Activated CD4-positive, alpha-beta T cell treated with anti-CD3 and anti-CD28 coated beads for 4 hours (primary cell): ENCODE measurements at places on chromosomes 4 and X.
A peak's percentile ranks its signal among the peaks of the same experiment; 100 is the strongest.

DNA sequence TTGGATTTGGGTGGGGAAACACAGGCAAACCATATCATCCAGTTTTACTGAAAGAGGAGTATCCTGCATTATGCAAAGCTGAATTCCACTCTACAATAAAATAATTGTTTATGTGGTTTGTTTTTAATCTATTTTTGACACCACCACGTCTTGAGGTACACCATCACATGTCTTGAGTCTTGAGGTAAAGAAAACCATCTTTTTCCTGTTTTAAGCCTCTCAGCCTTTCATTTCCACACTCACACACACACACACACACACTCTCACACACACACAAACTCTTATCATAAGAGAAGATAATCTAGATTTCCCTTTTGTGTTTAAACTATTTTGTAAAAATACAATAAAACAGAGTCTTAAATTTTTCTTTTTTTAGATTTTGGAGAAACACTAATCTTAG is 32.0 kb downstream of the SPIN3 start:
- DNase-seq = no peak

GRCh38 chr4:74632634-74633033 is 161.7 kb downstream of the BTC start:
- peak; percentile 15 for DNase-seq

DNA sequence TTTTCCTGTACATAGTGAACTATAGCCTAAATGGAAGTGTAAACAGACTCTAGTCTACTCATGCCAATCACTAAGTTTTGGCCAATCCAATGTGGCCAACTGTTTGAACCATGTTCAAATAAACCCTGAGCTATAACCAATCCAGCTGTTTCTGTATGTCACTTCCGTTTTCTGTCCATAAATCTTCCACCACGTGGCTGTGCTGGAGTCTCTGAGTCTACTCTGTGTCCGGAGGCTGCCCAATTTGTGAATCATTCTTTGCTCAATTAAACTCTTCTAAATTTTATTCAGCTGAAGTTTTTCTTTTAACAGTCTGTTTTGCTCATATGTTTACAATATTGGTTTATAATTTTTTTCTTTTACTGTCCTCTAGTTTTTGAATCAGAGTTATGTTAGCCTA is 112.3 kb upstream of the BANK1 start:
- no peak for DNase-seq

DNA sequence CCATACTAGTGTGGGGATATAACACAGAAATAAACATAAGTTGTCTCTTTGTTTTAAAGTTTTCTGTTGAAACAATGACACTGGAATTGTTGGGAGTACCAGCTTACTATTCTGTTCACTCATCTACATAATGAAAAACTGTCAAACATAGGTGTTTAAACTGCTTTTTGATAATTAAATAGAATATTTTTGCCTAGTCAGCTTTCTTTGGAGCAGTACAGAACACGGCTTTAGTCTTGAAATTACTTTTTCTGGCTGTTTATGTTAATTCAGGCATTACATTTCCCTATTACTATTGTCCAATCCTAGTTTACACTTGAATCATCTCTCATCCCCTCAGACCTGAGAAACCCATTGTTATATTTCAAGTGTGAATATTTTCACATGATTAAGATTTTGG is 73.0 kb downstream of the FAM47B start:
- no peak for DNase-seq

DNA sequence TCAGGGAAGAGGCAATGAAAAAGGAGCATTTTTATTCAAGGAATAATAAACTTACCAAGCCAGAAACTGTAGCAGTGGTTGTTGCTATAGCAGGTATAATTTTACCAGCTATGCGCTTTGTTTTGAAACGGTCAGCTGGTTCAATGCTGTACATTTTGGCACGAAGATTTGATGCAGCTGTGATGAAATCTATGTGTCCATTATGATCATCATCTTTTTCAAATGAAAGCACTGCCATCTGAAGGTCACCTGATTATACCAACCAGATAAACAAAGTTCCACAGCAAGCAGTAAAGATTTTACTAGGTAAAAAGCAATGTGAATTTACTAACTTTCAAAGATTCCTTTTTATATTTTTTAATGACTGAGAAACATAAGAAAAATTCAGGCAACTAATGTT is 66.4 kb downstream of the STAP1 start:
- DNase-seq = no peak

DNA sequence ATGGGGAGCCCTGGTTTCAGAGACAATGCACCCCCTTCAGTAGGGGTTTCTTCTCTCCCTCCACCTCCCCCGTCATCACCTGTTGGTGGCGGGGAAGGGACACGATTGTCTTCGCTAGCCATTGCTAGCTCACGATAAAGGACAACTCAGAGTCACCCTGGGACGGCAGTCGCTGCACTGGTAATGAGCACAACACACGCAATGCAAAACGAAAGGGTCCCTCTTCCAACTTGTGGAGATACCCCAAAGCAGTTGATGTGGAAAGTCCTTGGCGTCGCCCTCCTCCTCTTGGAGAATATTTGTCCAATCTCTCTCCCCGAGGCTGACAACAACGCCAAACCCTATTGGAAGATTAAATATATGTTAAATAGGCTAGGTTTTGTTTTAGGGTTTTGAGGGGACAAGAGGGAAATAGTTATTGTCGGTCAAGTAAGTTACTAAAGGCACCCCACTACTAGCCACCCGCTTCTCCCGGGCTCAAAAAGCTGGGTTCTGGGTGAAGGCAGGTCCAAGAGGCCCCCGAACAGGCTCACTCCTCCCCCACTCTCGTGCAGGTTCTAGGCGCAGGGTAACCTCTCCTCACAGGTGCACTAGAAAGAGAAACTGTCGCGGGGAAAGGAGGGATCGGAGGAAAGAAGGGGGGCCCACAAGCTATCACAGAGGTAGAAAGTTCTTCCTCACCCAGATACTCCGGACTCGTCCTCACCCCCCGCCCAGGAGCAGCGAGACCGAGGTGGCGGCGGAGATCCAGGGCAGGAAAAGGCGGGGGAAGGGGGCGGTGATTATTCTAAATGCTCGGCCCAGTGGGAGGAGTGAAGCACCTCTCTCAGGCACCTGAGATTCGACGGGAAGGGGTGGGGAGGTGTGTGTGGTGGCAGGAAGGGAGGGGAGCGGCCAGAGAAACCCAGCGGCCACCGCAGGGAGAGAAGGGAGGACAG is at the start of gene LRBA:
Gene LRBA, minus strand, starts transcription at position 764 of the 938 bp plus-strand sequence. Its CDS starts 642 bp downstream, at position 122.
- DNase-seq = peak; percentile 83

- no peak for DNase-seq
These were observed at the start of gene ING2 for GRCh38 chr4:183504930-183505610. ING2 (plus strand) TSS chr4:183505058; CDS start chr4:183505196, 138 bp downstream.

DNA sequence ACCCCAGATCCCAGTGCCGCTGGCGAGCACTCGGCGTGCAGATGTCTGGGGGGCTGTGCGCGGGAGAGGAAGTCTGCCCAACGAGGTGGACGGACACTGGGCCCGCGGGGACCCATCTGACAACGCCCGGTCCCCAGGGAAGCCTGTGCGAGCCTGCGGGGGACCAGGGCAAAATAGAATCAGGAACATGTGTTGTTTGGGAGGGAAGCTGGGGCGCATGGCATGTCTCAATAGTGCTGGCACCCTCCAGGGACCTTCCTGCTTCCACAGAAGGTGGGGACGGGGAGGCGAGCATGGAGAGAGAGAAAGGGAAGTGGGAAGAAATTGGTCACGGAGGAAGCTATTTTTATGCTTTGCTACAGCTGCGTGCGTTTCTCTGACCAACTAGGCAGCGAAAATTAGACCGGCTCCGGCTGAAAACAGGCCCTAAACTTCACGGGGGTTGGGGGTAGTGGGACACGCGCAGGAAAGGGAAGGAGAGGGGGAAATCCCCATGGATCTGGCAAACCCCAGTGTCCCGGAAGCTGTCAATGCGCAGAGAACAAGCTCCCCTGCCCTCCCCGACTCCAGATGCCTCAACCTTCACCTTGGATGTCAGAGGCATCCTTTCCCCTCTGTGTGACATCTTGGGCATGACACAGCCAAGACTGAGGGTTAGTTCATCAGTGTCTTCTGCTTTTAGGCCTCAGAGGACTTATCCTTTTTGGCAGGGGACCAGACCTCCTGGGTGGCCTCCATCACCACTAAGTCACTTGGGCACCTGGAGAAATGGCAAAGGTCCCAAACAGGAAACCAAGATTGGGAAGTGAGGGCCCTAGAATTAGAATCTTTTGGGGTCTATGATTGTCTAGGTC is 169.8 kb upstream of the BCOR start:
- DNase-seq = no peak

GRCh38 chr4:80128941-80129340 is 55.9 kb upstream of the ANTXR2 start:
- no peak for DNase-seq

DNA sequence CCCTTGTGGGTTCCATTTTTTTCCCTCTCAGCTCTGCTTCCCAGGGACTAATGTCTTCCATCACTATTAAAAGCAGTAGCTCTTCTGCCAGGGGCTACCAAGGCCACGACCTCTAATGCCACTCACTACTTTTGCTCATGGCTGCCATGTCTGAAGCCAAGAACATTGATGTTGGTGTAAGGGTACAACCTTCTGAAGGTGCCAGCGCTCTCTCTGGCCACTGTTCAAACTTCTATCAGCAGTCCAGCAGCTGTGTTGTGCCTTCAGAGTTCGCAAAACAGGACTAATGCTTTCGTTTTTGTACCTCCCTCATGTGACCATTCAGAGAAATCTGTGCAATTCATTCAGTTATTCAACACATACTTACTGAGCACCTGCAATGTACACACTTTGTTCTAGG is 121.5 kb upstream of the ENPEP start:
- no peak for DNase-seq
